ENCODE measurements at places on chromosomes 13 and 19.

GRCh38 chr19:1249298-1249989 is 1.1 kb downstream of the MIDN start:
- peak; percentile 94 for DNase-seq

- DNase-seq, result no peak
Measured at GRCh38 chr13:107807306-107808073, 407.8 kb downstream of the LIG4 start.

DNA sequence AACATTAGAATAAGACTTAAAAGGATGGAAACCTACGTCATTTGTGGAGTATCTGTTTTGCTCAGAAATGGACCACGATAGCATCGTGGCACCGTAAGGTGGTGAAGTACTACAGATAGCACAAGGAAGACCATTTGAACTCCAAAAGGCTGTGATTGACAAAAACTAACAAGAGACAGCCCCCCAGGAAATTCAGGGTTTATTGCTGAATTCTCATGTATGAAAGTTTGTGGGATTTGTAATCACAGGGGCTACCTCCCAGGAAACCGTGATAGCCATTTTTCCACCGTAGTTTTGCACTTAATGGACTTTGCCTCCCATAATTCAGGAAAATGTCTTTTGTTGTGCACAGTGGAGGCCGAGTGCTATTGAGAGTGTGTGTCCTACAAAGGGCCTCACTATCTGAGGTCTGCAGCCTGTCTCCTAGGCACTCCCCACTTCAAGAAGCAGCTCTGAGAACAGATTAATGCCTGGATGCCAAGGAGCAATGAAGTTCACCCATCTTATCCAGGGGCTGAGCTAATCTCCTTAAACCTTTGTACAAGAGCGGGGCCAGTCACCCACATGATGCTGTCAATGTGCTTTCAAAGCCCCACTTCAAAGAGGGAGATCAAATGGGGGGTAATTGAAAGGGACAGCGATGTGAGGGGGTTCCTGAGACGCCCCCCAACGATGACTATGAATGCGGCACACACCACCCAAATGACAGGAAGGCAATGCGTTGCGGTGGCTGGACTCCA is 182.6 kb downstream of the COL4A1 start:
- DNase-seq, result no peak

DNA sequence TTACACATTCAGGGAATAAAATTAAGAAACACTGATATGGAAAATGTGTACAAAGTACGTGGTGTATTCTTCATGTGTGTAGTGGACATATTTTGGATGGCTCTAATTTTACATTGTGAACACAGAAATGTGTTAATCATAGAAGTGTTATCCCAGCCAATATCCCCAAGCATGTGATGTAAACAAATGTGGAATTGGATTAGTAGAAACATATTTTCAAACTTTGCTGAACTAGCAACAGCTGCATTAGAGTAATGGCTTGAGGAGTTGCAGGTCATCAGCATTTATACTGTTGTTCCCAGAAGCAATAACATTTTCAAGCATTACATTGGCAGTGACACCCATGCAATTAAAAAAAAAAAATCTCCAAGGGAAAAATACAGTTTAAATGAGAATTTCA is 600.6 kb downstream of the SLITRK1 start:
- no peak for DNase-seq

GRCh38 chr19:35294328-35294727 is 2.4 kb downstream of the MAG start:
- DNase-seq, result no peak

- no peak for DNase-seq
Measured at GRCh38 chr19:49155005-49155819, at the start of gene HRC. HRC (minus strand) TSS chr19:49155396; CDS start chr19:49155237, 159 bp downstream.

GRCh38 chr13:102715447-102715846 is 20.6 kb upstream of the METTL21C start:
- DNase-seq, result no peak

DNA sequence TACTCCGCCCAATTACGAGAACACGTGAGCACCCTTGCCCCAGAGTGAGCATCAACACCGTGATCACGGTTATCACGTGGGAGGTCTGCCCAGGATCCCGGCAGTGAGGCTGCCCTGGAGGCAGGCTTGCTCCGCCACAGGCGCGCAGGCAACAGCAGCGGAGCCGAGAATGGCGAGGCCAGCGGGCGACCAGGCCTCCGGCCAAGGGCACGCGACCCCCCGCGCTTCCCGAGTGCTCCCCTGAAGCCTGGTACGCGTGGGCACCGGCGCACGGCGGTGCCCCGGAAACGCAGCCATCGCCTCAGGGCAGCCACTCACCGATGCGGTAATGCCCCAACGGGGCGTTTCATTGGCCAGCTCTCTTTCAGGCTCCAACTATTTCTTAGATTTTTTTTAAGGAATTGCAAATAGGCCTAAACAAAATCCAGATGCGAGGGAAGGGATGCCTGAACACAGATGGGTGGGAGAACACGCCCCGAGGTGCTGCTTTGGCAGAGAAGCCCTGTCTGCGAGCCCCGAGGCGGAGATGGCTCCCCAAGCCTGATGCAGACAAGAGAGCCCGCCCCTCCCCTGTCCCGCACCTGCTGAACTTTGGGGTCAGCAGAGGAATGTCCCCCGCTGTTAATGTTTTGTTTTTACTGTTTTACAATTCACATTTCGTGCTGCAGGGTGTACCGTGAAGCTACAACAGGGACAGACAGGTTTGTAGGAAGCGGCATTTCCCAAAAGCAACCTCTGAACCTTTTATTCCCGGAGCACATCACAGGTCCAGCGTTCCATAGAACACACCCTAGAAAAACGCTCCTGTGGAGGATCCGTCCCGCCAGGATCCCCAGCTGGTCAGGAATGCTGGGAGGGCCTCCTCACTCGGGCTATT is 132.7 kb downstream of the ZDHHC20 start:
- no peak for DNase-seq
